ENCODE measurements at places on chromosomes 13 and 19.

GRCh38 chr13:24159357-24159756 lies 1.2 kb upstream of the SPATA13 start:
- DNase-seq, result no peak

- peak; percentile 17 for DNase-seq
Measured at GRCh38 chr19:51607920-51608562, 22.2 kb downstream of the SIGLEC5 start.

DNA sequence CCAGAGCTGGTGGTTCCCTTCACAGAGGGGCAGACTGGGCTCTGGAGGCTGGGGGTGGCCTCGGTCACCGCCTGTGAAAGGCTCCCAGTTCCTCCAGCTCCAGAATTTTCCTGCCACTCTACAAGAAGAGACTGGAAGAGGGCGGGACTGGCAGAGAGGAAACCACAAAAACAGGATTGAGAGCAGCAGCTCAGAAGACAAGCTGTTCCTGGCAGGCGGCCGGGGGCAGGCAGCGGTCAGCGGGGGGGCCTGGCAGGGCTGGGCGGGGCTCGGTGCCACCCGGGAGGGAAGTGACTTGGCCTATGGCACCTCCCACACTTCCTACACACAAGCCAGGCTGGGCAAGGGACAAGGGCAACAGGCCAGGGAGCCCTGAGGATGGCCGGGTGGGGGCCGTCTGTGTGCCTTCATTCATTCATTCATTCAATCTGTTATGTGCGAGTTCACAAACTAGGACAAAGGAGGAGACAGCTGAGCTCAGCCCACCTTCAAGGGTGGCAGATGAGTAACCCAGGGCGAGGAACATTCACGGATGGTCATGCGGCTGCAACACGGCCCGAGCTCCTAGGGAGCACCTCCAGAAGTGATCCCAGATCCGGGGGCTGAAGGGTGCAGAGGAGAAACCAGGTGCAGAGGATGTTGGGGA lies 16.9 kb upstream of the BTBD2 start:
- no peak for DNase-seq

DNA sequence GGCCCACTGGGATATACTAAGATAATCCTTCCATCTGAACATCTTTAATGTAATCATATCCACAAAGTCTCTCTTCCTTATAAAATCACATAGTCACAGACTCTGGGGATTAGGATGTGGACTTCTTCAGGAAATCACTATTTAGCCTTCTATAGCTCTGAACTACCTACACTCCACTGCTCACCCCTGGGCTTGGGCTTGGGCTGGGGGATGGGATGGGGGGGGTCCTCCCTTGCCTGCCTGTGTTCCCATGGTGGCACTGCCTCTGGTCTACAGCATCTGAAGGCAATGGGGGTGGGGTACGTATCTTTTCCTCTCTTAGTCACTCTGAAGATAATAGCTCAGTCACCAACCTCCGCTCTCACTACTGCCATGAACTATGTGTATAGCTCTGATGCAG lies 67.8 kb upstream of the SERTM1 start:
- DNase-seq, result no peak

DNA sequence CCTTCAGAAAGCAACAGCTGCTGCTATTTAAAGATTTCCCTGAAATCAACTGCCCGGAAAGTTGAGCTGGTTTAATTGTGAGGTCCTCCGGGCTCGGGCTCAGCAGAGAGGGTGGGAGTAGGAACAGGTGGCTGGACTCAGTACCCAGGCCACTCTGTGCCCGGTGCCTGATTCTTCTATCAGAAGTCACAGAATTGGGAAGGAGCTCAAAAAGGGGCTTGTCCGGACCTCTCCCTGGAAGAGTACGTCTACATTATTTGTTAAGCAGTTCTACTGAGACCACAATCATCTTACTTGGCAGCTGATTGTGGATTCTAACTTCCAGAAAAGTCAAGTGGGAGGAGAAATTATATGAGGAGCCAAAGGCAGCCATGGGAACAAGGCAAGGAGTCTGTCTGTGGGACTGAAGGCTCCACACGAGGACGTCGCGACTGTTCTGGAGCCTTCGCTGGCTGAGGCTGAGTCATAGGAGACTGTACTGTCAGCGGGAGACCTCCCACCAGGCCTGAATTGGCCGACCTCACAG lies 91.7 kb upstream of the ANKRD10 start:
- no peak for DNase-seq

- no peak for DNase-seq
Measured at GRCh38 chr19:38971672-38972071, 3.9 kb downstream of the FBXO17 start.

All from activated naive CD4-positive, alpha-beta T cell (primary cell).